ENCODE measurements at places on chromosomes 2 and 18.

DNA sequence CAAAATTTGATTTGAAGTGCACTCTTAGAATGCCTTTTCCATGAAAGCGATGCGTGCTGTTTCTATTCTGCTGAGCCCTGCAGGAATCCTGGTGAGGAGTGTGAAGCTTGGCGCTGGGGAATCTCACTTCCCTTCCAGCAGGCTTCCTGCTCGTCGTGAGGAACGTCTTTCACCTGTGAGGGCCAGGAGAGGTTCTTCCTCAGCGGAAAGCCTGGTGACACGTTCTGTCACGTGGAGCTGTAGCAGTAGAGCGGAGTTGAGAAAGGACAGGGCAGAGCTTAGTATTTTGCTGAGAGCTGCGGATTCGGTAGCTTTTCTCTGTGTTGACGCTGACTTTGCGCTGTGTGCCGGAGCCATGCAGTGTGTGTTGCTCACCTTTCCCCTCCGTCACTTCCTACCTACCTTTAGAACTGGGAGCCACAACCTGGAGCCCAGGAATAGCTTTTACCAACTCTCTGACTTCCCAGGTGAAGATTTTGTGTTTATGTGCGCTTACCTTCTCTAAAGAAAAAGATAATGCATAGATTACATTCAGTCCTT lies 294.8 kb downstream of the PTGR3 start:
- no peak for DNase-seq

- DNase-seq = no peak
Observed at GRCh38 chr2:27261241-27261925, 1.5 kb downstream of the SLC30A3 start.

DNA sequence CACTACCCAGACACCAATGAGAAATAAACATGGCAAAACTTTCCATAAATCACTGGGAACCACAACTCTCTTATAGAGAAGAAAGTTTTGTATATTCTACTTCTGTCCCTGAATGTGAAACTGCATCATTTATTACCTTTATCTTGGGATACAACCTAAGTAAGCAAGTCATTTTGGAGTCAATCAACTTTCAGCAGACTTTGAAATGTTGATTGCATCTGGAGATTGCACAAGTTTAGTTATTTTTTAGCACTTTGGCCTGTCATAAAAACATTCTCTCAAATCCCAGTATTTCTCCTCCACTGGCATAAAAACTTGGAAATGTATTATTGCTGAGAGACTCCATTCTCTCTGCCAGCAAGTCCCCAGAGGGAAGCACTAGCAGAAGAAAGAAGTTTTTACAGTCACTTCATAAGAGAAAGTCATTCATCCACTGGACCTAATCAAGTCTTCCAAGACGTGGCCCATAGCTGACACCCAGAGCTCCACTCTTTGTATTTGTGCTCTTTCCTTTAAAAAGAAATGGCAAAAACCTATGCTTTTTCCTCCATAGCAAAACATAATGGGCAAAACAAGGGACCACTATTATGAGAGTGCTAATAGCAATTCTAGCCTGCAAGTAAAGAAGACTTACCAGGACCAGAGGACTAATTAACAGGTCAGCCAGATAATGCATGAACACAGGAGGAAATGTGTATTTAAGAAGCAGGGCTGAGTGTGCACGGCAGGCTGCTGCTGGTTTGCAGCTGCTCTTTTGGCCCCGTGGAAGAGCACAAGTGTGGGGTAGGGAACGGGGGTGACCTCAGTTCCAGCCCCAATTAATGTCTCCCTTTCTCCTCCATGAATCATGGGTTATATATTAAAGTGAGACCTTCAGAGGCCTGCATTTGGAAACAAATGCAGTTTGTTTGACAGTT lies 171.5 kb downstream of the INO80D start:
- no peak for DNase-seq

- DNase-seq = no peak
Observed at GRCh38 chr18:22348521-22349316, 69.0 kb downstream of the CTAGE1 start.

DNA sequence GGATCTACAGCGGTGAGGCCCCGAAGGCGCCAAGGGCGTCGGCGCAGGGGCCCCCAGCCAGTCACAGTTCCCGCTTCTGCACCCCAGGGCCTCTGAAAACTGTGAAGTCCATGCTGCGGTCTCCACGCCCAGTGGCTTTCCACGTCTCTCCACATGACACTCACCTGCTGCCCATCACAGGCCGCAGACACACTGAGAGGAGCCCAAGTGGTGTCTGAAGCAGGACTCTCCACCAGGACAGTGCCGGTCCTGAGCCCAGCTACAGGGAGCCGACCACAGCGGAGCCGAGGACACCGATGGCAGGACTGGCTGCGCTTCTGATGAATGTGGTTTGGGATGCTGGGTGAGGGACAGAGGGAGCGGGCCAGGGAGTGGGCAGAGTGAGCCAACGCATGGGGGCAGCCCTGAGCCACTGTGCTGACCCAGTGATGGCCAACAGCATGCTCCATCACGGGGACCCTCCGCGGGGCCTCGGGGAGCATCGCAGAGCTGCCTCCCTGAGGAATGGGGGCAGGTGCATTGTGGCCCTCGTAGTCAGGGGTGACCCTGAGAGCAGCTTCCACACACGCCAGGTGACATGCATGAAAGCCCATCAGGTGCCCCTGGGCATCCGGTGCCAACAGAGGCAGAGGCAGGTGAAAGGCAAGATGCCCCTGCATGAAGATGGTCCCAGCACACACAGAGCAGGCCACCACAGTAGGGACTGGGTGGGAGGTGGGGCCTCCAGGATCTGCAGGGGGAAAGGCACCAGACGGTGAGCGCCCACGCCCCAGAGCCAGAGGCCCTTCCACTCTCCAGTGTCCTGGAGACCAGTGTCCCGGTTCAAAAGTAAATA lies 116.6 kb downstream of the HDAC4 start:
- DNase-seq = no peak

DNA sequence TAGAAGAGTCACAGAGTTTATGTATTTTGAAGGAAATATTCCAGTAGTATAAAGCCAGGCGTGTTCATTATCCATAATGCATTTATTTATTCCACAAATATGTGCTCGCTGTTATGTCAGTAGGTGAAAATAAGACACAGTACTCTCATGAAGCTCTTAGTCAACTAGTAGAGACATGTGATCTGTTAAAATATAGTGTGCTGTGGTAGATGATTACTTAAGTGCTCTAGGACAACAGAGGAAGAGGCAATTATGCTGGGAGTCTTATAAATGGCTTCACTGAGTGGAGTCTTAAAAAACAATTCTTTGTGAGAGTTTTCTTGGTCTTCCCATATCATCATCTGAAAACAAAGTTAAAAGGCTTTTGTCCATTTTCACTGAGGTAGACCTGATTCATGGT lies 457.3 kb downstream of the XIRP2 start:
- no peak for DNase-seq

- DNase-seq = no peak
Observed at GRCh38 chr2:19900931-19901441, 797 bp downstream of the TTC32 start.

- DNase-seq = no peak
Observed at GRCh38 chr2:189521699-189522434, 58.7 kb downstream of the SLC40A1 start.

GRCh38 chr2:62036761-62037250 lies 131.3 kb downstream of the COMMD1 start:
- DNase-seq = no peak

GRCh38 chr18:35247412-35248249 lies 6.8 kb downstream of the ZNF397 start:
- no peak for DNase-seq

DNA sequence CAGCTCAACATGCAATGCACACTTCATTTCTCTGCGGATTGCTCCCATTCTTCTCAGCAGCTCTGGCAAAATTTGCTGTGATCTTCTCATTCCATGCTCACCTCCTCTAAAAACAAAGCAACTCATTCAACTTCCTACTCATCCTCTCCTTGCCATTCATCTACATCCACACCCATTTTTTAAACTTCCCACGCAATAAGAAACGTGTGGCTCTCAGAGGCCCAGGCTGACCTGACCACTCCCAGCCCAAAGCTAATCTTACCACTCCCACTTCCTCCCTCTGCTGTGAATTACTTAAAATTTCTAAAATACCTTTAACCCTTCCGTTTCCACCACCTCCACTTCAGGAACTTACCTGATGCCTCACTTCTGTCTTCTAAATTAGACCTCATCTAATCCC lies 15.2 kb downstream of the ABCB11 start:
- DNase-seq = no peak

DNA sequence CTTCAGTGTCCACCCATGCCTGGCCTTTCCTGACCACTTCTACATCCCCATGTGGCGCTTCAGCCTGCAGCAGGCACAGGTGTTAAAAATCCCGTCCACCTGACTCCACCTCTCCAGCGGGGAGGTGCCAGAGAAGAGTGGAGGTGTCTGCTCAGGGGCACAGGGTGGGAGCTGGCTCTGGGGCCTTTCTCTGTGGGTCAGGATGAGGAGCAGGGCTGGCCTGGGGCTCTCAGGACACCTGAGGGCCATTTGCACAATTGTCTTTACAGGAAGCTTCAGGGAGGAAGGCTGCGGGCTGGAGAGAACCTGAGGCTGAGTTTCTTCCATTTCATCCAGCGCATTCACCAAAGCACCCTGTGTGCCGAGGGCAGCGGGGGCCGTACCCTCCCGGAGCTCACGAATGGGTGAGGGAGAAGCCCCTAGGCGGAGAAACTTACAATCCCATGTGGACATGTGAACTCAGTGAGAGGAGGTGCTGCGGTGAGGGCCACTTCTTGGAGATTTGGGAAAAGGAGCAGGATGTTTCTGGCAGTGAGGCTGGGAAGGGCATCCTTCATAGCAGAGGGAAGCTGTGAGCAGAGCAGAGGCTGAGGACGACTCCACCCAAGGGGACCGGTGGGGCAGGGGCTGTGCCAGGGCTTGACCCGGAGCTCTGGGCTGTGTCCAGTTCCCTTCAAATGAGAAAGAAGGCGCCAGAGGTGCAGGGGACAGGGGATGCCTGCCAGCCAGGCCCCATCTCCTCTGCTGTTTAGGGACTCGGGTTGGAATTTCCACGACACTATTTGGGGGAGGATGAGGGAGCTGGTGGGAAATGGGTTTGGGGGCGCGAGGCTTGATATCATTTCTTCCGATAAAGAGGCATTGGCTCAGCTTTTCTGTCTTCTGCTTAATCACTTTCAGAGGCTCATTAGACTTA lies 155.2 kb upstream of the MYCN start:
- DNase-seq = no peak

GRCh38 chr2:96962567-96963203 lies 23.7 kb downstream of the FAM178B start:
- no peak for DNase-seq

DNA sequence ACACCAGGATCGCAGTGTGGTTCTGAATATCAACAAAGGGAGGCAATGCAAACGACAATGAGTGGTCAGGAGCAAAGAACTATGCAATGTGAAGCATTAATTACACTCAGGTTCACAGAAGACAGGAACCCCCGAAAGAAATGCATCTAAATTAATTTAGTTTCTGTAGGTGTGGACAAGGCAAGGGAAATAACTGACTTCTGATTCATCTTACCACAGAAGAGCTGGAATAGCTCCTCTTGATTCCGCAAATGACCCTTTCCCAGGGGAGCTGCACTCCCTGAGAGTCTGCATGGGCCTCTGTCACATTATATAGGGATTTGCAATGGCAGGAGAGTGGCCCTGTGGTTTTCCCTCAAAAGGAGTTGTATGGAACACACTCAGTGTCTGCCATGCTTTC lies 263.9 kb upstream of the APCDD1 start:
- DNase-seq = no peak

- no peak for DNase-seq
Observed at GRCh38 chr2:126719191-126719832, 63.4 kb downstream of the GYPC start.

DNA sequence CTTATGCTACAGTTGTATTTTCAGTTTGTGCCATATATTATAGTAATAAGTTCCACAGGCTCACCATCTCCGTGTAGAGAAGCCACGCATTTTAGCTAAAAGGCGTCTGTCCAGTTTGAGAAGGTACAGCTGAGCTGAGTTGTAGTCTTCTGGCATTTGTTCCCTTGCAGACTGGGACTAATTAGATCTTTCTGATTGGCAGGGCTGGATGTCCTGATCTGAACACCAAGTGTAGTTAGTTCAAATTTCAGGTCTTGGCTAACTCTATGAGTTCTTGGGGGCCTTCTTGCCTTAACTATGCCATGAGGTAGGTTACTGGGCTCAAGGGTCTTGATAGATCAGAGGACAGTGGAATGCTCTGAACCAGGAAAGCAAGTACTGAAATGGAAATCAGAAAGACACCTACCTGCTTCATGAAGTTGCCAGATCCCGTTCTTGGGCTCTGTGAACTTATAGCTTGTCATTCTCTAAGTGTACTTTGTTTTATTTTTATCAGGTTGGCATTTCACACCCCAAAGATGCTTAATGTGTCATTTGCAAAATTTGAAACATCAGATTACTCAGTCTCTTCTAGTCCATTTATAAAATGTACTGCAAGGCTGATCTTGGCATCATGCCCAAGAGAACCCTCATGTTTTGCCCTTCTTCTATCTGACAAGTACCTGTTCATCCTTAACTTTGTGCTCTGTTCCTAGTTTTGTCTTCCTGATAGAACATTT lies 93.7 kb downstream of the PLCL1 start:
- DNase-seq = no peak

GRCh38 chr18:21099442-21099841 lies 12.2 kb downstream of the ROCK1 start:
- no peak for DNase-seq

GRCh38 chr18:4557502-4557901 lies 102.4 kb upstream of the DLGAP1 start:
- DNase-seq = no peak

DNA sequence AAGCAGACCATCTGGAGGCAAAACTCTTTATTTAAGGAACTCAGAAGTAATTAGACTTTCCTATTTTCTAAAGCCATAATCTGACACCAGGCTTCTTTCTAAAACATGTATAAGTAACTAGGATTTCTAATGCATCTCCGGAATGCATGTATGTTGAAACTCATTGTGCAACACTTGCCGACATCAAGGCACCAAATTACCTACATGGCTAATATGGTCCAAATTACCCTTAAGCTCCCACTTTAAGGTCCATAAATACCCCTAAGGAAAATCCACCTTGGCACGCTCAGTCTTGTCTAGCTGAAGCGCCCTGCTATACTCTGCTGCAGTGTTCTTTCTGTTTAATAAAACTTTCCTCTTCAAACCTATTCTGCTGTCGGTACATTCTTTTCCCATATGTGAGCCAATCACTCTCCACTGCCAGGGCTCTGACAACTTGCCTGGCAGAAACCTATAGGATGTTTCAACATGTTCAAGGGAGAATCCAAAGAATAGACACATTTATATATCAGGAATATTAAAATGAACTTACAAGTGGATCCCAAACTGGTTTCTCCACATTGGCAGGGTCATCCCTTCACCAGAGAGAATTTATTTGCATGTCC lies 171.9 kb downstream of the GALNT1 start:
- no peak for DNase-seq

All from cortex of kidney (tissue), 1 donor.